ENCODE measurements at places on chromosomes 12 and 14. TPM values are rescaled to one million over a fixed set of nuclear protein-coding genes. Genes with fewer than 3 reads are reported as not detected.

DNA sequence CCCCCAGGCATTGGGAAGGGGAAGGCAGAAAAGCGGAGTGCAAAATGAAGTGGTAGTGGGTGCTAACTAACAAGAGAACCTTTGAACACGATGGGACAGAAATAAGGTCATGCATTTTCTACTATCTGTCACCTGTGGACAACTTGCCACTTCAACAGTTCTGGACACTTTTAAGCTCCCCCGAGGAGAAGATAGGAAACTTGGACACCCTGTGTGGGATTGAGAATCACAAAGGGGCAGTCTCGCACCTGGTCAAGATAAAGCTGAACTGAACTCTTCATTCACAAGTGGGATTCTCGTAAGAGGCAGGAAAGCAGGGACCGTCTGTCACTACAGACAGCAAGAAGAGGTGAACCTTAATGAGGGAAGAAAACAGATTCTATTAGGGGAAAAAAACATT lies 51.6 kb downstream of the EIF2S3B start:
- DNase-seq, result no peak

GUCY2C gene
- not detected for total RNA-seq

DNA sequence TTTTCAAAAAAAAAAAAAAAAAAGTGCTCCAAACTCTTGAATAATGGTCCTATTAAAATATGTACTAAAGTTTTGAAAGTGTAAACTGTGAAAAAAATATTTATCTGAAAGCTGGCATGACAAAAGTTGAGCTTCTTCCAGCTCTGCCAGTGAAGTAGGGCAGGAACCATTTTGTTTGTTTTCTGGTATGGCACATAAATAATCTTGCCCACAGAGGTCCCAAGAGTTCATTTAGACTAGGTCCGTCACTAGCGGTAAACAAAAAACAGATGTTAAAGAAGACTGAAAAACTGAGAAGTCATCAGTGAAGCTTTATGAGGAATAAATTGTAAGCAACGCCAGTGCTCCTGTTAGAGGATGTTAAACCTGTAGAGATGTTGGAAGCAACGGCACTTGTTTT lies 7.0 kb downstream of the ERP27 start:
- no peak for DNase-seq

CEBPE gene
- 0.57 TPM for total RNA-seq

CLEC4E gene
- total RNA-seq, result 3.7 TPM

DNA sequence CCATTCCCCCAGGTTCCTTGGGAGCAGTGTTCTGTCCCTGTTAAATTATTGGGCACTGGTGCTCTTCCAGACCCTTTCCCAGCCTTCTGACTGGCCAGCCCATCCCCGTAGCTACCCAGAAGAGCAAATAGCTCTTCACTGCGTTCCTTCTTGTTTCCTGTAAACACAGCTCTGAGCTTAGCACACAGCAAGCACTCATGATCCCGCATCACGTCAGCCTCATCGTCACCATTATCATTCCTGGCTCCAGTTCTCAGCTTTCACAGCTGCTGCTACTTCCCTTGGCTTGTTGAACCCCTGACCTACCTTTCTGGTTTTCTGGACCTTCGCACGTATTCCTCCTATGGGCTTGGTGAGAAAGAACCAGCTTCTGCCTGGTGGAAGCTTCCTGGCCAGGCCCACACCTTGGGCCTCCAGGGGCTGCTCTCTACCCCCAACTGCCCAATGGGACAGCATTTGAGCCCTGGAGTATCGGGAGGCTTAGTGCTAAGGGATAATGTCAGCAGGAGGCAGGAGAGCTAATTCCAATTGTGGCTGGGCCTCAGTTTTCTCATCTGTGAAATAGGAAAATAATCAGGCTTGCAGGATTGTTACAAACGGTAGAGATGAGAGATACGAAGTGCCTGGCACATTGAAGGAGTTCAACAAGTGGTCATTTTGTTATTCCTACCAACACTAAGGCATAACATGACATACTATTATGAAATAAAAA lies 22.6 kb upstream of the PAPOLA start:
- no peak for DNase-seq

- no peak for DNase-seq
Observed at GRCh38 chr14:31291210-31291609, 83.6 kb upstream of the HECTD1 start.

CARMIL3 gene
- not detected for total RNA-seq
